ENCODE measurements at places on chromosomes 1 and 21.

DNA sequence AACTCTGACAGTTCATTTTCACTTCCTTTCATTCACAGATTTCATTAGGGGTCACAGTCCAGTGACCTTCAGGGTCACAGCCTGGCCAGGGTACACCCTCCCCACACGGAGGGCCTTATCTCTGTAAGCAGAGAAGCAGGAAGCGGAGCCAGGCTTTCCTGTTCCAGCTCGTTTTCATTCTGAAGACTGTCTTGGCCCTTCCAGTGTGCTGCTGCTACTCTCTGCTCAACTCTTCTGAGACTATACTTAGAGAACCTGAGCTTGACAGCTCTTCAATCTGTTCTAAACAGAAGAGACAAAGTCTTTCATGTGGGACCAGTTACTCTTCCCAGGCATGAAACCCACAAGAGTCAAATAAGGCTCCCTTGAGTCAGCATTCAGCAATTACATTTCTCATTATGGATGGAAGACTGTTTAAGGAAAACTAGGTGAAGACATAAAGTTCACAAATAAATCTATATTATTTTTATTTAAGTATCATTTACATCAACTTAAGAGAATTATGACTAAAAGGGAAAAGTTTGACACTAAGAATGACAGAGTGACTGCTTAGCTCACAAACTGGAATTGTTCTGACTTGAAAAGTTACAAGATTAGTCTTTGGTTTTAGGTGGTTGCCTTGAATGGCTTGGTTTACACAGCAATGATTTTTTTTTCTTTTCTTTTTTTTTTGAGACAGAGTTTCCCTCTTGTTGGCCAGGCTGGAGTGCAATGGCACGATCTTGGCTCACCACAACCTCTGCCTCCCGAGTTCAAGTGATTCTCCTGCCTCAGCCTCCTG lies 4.8 kb upstream of the TDRD10 start:
- no peak for DNase-seq

GRCh38 chr1:14875524-14876509 lies 277.3 kb downstream of the KAZN start:
- DNase-seq: peak; percentile 79

- no peak for DNase-seq
Measured at GRCh38 chr1:7853684-7854026, 790 bp upstream of the UTS2 start.

- DNase-seq: no peak
Measured at GRCh38 chr1:25692560-25692959, 76.0 kb downstream of the MAN1C1 start.

GRCh38 chr1:33149453-33150190 lies 32.2 kb downstream of the TRIM62 start:
- no peak for DNase-seq

DNA sequence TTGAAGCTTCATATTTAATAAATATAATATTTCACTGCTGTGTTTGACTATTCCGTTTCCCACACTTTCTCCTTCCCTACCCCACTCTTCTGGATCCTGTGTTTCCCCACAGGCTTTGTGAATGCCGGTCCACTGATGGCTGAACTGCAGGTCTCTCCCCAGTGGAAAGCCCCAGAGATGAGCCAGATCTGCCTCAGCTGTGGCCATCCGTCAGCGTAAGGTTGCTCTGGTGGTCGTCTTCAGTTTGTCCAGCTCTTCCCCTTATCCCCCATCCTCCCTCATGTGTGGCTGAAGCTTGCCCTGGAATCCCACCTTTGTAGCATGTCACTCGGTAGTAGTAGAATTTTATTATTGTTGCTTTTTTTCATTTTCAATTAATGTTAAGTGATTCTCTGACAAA lies 11.4 kb downstream of the SMAP2 start:
- DNase-seq: no peak

GRCh38 chr1:10755970-10756521 lies 40.4 kb downstream of the CASZ1 start:
- DNase-seq: peak; percentile 61
